ENCODE measurements at places on chromosomes 1 and 21. TPM values are rescaled to one million over a fixed set of nuclear protein-coding genes. Genes with fewer than 3 reads are reported as not detected.
A peak's percentile ranks its signal among the peaks of the same experiment; 100 is the strongest.

DNA sequence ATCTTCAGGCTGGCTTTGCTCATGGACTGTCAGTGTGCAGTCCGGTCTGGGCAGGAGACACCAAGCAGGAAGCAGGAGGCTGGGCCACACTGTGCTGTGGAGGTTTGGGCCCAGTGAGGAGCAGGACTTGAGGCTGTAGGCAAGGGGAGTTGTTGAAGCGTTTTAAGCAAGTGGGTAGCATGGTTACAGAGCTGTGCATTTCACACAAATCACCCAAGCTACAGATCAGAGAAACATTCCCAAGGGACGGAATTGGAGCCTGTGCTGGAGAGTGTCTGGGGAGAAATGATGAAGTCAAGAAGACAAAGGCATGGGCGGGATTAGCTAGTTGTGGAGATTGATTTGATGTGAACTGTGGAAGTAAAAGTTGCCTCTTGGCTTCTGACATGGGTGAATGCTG is 60.9 kb downstream of the KIF21B start:
- peak; percentile 31 for DNase-seq

DNA sequence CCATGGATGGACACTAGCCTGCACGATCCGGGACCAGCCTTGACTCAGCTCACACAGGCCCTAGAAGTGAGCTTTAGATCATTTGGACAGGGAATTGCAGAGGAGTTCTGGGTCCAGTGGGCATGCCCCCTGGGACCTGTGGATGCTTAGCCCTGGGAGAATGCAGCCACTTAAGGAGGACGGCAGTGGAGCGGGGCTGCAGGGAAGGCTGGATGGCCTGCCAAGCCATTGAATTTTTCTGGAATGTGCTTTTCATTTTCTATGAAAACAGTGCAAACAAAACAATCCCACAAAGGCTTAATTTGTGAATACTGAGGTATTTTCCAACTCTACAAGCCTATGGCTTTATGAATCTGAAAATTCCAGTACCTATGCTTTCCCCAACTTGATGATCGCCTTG is 80.4 kb upstream of the GCLM start:
- no peak for DNase-seq

GRCh38 chr1:3539707-3540425 is 71.4 kb downstream of the MEGF6 start:
- DNase-seq = no peak

ALX3 gene
- 0.22 TPM for total RNA-seq

GRCh38 chr1:226406401-226406881 is 1.5 kb downstream of the PARP1 start:
- peak; percentile 50 for DNase-seq

DNA sequence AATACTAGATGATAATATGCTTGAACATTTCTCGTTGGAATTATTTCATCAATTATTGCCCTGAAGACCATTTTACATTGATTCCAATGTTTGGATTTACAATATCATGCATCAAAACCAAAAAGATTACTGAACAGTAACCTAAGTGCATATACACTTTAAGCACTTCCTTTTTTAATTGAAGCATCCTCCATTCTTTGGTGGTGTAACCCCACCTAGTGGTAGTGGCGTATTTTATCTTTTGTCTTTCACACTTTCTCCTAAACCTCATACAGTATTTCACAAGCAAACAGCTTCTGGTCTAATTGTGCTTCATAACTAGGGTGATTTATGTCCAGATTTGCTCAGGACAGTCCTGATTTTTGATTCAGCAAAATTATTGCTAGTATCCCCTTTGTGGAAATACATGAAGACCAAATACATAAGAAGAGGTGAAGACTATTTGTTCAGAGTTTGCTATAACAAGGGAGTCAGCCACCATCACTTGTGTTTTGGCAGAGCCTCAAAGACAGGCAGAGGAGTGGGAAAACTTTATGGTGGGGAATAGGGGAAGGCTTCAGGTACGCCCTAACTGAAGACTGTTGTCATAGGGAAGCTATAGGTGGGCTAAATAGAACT is 3.4 kb upstream of the NVL start:
- no peak for DNase-seq

- DNase-seq = no peak
Observed at GRCh38 chr1:94396356-94397010, 21.7 kb upstream of the ABCD3 start.

GRCh38 chr21:46184625-46185555 is 631 bp upstream of the SPATC1L start:
- DNase-seq = peak; percentile 92

DNA sequence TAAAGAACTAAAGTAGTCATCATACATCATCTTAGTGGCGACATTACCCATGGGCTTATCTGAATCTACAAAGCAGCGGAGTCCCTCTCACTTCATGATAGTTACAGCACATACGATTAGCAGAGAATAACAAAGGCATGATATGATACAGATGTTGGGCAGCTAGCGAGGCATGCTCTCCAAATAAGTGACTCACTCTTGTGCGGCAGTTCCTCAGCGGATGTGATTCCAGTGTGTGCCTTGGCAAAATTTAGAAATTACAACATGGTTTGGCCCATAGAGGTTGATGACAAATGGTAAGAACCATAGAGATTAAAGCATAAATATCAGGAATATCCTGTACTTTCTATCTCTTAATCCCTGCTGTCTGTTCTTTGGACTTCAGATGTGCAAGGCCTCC is 48.1 kb upstream of the PAXBP1 start:
- no peak for DNase-seq

CLIC6 gene
- total RNA-seq = 8.9 TPM

DPT gene
- 32.1 TPM for total RNA-seq

NHLH1 gene
- total RNA-seq = not detected

RRP15 gene
- 18.7 TPM for total RNA-seq

GRCh38 chr21:28827422-28827821 is 165.3 kb downstream of the LTN1 start:
- DNase-seq = no peak

LIPI gene
- not detected for total RNA-seq

MMP23B gene
- 60.2 TPM for total RNA-seq

WNT9A gene
- total RNA-seq = 6.5 TPM

SPOCD1 gene
- 0.19 TPM for total RNA-seq

DNA sequence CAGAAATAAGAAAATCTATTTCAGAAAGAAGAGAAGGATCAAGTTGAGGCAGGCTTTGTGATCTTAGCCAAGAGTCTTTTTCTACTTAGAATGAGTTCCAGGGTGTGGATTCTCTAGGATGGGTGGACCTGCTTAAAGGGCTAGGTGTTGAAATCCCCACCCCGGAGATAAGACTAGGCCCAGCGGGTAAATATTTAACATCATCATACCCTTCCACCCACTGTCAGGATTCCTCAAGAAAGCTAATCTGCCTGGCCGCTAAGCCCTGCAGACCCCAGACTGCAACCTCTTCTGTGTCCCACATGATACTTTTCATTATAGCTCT is 5.8 kb downstream of the IGSF9 start:
- DNase-seq = no peak

DNA sequence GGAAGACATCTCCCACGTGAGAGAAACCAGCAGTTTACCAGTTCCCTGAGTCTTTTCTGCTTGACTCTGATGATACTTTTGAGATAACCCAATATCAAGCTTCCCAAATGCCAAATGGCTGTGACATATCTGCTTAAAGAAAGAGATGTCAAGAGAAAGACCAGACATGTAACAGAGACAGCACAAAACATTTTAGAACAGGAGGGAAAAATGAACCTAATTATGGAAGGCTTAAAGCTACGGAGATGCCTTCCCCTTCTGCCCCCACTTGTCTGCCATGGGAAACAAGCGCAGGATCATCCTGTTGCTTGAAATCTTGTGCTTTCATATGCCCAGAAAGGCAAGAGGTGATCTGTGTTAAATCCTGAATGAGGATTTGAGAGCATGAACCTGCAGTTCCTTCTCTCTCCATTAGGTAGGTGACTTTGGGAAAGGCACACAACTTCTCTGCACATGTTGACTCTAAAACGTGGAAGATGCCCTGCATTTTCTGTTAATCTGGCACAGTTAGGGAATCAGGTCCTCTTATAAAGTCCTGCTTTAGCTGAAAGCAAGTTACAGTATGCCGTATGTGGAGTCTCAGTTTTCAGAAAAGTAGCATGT is 46.7 kb upstream of the MTR start:
- no peak for DNase-seq

GRCh38 chr1:3355894-3356826 is 98.3 kb upstream of the ARHGEF16 start:
- DNase-seq = no peak

Data from cardiac septum (tissue), 1 donor.